ENCODE measurements at places on chromosomes 1 and 21.

DNA sequence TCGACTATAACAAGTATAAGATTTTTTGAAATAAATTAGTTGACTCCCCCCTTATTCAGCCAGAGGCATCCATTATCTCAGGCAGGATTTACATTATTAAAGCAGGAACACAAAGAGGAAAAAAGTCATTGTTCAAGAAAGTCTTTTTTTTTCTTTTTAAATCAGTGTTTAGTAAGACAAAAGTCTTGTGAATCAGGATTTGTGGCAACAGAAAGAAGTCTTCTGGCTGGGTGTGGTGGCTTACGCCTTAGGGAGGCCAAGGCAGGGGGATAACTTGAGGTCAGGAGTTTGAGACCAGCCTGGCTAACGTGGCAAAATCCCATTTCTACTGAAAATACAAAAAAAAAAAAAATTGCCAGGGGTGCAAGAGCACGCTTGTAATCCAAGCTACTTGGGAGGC is 505.5 kb downstream of the LMO4 start:
- no peak for DNase-seq

DNA sequence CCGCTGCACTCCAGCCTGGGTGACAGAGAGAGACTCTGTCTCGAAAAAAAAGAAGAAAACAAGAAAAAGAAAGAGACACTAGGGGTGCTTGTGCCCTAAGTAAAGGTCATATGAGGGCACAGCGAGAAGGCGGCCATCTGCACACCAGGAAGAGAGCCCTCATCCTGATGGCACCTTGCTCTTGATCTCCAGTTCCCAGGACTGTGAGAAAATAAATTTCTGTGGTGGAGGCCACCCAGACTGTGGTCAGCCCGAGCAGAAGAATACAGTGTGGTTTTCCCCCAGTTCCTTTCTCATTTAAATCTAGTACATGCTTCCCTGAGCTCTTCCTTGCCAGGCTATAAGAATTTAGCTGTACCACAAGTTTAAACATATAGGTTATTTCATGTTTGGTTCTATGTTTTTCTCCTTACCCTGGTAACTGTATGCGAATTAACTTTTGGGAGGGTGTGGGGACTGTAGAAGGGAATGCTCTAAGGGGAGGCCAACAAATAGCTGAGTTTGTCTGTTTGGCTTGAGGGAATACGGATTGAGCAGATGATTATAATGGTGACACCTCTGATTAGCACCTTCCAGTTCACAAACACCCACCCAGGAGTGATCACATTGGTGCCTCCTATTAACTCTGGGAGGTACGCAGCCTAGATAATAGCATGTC is 119.6 kb upstream of the ERRFI1 start:
- DNase-seq: no peak

GRCh38 chr1:188023206-188023605 is 1194.5 kb downstream of the PLA2G4A start:
- no peak for DNase-seq

GRCh38 chr1:71774705-71775104 is 507.6 kb downstream of the NEGR1 start:
- no peak for DNase-seq

DNA sequence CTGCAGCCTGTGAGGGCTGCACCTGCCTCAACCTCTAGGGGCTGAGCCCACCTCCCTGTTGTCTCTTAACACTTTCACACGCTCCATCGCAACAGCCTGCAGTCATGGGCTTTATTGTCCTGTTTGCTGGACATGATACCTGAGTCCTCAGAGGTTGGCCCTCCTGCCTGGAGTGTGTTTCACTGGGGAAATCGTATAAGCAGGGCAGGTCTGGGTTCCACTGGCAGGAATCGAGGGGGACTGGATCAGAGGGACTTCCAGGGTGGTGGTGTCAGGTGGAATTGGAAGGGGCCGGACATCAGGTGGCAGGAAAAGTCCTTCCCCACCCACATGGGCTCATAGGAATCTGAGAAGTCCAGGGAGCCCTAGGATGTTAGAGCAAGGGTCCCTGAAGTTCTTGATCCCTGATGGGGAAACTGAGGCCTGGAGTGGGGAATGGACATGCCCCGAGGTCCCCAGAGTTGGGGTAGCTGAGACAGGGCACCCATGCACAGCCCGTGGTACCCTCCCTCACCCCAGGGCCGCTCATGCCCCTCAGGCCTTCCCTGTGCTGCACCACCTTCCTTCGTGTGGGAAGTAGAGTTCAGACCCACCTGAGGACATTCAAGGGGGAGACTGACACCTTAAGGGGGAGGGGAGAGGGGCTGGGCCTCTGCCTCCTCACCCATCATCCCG is 66.6 kb downstream of the PIK3CD start:
- DNase-seq: no peak

GRCh38 chr1:225318706-225319575 is 108.9 kb downstream of the LBR start:
- DNase-seq: peak; percentile 28

DNA sequence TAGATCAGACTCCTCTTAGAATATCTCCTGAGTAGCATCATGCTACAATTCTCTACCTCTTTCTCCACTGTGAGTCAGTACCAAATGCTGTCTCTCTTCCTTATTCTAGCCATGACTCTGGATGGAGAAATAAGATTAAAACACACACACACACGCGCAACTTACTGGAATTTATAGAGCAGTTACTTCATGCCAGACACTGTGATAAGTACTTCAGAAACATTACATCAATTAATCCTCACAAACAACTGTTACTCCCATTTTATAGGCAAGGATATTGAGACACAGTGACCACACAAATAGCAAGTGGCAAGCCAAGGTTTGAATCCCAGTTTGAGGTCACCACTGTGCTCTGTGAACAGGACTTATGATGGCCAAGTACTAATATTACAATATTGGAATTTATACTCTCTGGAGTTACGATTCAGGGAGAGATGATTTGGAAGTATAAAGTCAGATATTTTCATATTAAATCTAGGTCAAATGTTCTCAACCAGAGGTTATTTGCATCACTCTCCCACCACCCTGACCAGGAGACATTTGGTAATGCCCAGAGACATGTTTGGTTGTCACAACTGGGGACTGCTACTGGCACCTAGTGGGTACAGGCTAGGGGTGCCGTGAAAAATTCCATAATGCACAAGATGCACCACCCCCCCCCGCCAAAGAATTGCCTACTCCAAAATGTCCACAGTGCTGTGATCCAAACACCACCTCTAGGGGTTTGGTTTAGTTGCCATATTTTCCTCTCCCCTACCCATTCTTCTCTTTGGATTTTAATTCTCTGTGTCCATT is 221.6 kb downstream of the LTN1 start:
- no peak for DNase-seq

GRCh38 chr1:175137369-175137768 is 55.2 kb downstream of the KIAA0040 start:
- DNase-seq: no peak

DNA sequence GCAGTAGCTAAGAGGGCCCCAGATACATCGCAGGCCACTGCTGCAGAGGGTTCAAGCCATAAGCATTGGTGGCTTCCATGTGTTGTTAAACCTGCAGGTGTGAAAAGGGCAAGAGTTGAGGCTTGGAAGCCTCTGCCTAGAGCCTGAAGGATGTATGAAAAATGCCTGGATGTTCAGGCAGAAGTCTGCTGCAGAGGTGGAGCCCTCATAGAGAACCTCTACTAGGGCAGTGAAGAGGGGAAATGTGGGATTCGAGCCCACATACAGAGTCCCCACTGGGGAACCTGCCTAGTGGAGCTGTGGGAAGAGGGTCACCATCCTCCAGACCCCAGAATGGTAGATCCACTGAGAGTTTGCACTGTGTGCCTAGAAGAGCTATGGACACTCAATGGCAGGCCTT is 30.6 kb upstream of the ADGRL4 start:
- DNase-seq: no peak

DNA sequence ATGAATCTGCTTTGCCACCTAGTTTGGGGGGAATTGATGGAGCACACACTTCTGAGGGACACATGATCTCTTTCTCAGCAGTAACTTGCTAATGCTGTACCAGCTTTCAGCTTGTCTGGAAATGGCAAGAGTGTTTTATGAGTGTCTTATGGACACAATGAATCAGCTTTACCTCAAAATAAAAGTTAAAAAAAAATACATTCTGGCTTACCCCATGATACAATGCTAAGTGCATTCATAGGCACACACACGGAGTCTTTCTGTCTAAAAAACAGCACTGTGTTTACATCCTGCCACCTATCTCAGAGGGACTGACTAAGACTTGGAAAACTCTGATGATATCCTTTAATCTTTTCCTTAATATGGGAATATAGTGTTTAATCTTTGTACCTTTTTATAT is 455.5 kb upstream of the ADAMTS5 start:
- no peak for DNase-seq

DNA sequence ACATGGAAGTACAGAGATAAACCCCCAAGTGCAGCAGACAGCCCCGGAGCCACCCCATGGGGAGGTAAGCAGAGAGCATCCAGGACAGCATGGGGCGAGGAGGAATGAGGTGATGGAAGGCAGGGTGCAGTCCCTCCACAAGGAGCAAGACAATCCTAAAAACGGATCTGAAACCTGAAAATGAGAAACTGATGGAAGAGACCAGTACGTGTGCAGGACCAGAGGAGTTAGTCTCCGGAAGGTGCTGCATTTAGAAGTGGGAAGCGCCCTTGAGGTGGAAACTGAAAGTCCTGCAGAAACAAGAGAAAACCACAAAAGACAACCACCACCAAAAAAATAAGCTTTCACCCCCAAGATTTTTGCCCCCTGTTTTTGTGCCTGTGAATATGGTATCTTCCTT is 17.4 kb upstream of the DDOST start:
- no peak for DNase-seq

DNA sequence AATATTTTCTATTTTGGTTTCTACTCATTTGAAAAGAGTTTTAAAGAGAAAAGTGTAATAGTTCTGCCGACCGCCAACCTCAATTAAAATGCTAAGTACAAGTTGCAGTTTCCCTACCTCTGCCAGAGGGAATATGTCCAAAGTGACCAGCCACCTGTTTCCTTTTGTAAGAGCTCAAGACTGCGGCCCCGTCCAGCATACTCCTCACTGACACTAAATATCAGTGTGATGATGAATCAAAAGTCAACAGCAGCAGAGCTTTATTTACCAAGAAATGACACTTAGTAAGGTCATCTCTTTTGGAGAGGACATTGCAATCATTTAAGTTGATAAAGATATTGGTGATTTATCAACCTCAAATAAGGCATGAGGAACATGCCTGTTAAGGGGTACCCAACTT is 57.4 kb upstream of the NRIP1 start:
- no peak for DNase-seq

GRCh38 chr1:7379441-7379971 is 391.6 kb upstream of the VAMP3 start:
- DNase-seq: no peak

- no peak for DNase-seq
Measured at GRCh38 chr1:55746710-55747109, 531.5 kb upstream of the USP24 start.

DNA sequence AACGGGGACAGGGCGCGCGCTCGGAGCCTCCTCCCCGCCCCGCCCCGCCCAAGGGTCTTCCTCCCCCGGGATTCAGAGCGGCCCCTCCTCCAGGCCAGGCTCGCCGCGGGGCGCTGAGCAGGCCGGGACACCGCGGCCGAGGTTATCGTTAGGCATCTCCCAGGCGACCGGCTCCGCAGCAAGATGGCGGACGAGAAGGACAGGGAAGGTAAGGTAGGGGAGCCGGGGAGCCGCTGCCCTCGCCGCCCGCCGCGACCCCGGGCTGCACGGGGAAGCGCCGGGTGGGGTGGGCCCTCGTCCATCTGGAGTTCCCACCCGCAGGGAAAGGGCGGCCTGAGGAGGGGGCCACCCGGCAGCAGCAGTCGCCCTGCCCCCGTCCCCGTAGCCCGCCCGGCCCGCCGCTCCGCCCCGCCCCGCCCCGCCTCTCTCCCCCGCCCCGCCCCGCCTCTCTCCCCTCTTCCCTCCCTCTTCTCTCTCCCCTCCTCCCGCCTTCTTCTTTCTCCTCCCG is 105.9 kb upstream of the HNRNPU start:
- DNase-seq: no peak

DNA sequence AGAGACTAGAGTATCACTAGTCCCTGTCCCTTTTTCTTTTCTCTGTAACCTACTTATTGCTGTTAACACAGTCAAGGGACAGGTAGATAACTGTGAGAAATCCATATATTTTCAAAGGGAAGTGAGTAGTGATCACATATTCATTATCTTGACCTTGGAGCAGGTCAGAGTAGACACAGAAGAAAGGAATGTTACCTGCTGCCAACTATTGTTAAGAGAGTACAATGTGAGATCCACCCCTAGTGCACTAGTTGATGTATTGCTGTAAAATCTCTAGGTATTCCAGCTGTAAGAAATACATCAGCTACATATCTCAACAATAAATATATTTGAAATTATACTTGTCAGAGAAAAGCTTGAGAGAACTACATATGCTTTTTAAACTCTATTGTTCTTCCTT is 68.7 kb upstream of the ADGRL2 start:
- DNase-seq: no peak

- DNase-seq: no peak
Measured at GRCh38 chr1:201473296-201473695, 4.3 kb upstream of the PHLDA3 start.

DNA sequence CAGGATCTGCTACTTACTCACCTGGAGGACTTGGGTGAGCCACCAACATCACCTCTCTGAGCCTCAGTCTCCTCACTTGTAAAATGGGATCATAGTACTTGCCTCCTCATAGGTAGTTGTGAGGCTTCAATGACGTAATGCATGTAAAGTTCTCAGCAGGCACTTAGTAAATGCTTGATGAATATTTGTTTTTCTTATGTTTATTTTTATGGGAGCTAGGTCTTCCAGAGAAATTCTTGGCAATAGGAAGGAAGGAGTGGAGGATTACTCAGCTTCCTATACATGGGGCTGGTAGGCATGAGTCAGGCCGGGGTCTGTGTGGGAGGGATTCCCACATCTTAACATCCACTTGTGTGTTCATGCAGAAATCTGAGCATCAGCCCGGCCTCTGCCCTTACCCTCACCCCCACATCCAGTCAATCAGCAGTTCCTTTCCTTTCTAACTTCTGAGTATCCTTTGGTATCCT is 95.4 kb upstream of the USP24 start:
- DNase-seq: no peak

DNA sequence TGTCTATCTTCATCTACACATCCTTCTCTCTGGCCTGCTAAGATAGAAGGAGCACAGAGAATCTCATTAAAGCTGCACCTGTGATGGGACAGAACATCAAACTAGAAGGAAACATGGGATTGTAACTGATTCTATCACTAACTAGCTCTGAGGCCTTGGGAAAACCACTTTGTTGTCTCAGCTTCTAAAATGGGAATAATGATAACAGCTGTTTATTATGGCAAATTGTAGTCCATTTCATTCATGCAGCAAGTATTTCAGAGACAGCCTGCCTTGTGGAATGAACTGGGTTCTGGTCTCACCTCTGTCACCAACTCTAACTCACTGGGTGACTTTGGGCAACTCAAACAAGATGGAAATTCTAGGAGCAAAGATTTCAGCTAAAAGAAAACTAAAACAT is 12.4 kb downstream of the GJA5 start:
- DNase-seq: no peak
